Spinal cord (tissue), 10 donors: ENCODE measurements at places on chromosomes 5 and 9.
A peak's percentile ranks its signal among the peaks of the same experiment; 100 is the strongest.

DNA sequence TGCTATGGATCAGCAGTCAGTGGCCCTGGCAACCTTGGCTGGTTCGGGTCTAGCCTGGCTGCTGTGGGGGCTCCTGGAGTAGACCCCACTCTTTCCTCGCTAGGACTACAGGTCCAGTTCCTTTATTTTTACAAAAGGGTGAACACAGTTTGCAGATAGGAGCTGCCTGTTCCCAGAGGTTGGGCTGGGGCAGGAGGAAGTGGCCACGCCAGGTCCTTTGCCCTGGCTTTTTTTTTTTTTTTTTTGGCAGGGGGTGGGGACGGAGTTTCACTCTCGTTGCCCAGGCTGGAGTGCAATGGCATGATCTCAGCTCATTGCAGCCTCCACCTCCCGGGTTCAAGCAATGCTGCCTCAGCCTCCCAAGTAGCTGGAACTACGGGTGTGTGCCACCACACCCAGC lies 7.9 kb downstream of the SLC2A6 start:
- no peak for DNase-seq

DNA sequence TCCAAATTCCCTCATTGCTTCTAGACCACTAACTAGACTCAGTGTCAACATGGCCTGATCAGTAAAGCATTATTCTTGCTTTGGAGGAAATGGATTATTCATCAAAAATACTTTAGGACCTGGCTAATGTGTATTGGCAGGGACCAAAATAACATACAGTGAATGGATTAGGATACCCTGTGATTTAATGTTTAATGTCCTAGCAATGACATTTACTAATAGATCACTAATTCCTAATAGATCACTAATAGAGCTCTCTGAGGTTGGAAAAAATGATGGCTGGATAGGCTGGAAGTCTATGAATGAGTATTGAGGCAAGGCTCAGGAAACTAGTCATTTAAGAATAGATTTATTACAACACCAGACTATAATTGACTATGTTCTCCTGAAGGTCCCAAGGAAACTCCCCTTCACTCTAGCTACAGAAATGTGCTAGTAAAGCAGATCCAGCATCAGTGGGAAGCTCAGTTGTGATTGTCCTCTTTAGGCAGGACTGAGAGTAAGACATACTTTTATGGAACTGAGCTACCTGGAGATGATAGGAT lies 46.1 kb upstream of the CHSY3 start:
- DNase-seq, result no peak

DNA sequence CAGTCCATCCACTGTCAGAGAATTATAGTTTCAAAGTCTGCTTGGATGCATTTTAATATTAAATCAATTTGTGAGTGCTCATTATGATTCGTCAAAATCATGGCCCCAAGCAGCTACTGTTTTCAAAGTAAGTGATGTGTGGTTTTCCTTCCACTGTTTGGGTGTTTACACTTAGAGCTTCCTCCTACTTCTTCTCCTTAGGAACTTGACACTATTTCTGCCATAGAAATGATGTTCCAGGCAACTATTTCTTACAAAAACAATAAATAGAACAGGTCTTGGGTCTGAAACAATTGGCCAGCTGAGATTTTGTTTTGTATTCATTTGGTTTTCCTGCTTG lies 132.8 kb upstream of the RAI14 start:
- DNase-seq, result no peak

DNA sequence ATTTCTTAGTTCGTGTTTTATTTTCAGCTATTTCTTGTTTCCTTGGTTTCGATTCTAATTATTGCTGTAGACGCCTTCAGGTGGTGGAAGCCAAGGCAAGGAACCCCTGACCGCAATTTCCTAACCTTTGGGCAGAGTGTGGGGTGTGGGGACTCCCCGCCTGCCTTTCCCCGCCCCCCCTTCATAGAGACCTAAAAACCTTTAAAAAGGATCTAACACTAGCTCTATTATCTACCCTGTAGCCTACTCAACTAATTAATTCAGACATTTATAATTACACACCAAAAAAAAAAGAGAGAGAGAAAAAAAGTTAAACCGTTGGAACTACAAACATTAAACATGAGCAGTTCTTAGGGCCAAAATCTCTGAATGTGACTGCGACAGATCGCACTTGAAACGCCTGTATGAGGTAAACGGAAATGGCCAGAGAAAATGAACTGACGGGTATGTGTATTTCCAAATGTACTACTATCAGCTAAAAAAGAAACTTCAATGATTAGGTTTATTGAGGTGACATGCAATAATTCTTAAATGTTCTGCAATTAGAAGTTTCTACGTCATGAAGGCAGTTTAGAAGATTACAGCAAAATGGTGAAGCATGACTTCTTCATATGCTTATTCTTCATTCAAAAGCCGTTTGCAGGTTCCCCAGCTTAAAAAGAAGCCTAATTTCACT lies 19.0 kb upstream of the FER start:
- peak; percentile 30 for DNase-seq

DNA sequence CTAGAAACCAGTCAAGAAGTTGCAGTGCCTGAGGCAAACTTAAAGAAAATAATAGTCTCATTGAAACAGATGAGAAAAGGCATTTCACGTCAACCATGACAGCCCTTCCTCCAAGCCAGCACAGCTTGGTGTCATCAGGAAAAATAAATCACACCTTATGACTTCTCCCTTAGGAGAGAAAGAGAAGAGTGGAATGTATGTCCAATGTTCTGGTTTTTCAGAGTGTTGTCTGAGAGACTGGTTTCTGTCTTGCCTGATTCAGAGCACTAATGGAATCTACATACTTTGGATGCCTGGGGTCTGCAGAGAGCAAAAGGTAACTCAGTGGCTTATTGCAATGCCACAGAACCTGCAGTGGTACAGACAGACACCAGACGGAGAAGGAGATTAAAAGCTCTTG lies 105.5 kb upstream of the PDE4D start:
- DNase-seq, result no peak

DNA sequence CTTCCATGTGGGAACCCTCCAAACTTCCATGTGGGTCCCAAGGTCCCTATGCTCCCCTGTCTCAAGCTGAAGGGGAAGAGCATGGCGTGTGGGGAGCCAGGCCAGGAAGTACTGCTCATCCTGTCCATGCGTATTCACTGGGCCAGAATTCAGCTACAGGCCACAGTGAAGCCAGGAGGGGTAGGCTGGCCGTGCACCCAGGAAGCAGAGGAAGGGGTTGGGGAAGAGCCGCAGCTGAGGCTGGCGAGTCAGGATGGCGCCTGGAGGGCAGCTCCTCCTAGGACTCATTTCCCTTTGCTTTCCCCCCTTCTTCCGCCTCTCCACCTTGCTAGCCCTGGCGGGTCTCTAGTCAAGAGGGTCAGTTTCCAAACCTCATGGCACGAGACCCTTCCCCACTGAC lies 57.4 kb downstream of the ROPN1L start:
- no peak for DNase-seq

- no peak for DNase-seq
Observed at GRCh38 chr5:134242146-134242545, 16.3 kb upstream of the PPP2CA start.

- DNase-seq, result no peak
Observed at GRCh38 chr5:121945261-121945660, 16.5 kb upstream of the SRFBP1 start.

DNA sequence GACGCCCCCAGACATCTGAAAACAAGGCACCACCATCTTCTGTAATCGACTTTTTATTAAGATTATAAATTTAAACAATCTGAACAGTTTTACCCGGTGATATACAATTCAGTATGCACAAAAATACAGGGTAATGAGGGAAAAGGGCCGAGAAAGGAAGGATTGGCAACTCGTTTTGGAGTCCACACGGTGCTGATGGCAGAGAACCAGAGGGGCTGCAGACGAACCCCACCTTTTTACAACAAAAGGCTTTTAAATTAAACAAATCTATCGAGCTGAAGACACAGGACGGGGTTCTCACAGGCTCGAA lies 2.6 kb downstream of the IER5L start:
- DNase-seq, result no peak

DNA sequence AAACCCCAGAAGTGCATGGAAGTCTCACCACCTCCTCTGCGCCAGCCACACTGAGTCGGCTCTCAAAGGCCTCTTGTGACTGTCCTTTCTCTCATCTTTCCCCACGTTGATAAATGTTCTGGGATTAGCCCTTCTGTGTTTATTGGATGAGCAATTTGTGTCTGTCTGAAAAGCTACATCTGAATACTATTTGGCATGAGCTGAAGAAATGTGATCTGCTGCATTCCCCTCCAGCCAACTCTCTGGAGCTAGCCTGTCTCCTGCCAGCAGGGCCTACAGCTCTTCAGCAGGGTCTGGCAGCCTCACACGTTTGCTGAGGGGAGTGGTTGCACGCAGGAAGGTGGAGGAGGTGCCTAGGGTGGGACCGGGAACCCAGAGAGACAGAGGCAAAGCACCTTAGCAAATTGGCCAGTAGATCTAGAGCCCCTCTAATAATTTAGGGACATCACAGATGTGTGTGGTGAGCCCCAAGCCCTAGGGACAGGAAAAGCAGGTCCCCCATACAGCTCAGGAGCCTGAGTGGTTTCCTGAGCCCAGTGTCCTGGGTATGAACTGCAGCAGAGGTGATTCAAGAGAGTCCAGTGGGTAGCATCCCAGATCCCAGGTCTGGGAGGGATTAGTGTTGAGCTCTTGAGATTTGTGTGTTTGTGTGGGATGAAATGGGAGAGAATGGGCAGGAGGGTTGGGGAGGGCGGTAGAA lies 20.5 kb upstream of the B4GALT1 start:
- peak; percentile 79 for DNase-seq

DNA sequence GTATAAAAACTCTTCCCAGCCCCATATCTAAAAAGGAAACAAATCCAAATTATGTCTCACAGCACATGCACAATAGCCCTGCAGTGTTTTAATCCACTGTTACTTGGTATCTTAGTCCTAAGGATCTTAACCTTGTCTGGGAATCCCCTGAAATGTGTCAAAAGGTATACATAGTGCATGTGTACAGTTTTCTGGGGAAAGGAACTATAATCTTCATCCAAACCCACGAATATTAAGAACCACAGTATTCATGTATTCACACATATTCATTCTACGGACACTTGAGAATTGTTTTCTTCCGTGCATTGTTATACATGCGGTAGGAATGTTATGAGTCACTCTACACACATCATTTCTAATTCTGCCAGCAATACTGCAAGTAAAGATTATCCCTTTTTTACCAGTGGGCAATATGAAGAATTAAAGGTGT lies 47.8 kb upstream of the SNX2 start:
- no peak for DNase-seq

- no peak for DNase-seq
Observed at GRCh38 chr9:127154003-127154389, 31.6 kb upstream of the ANGPTL2 start.

GRCh38 chr5:136089791-136090190 lies 42.9 kb upstream of the SMAD5 start:
- DNase-seq, result peak; percentile 66

- no peak for DNase-seq
Observed at GRCh38 chr9:136747161-136748060, 914 bp downstream of the LCN6 start.

DNA sequence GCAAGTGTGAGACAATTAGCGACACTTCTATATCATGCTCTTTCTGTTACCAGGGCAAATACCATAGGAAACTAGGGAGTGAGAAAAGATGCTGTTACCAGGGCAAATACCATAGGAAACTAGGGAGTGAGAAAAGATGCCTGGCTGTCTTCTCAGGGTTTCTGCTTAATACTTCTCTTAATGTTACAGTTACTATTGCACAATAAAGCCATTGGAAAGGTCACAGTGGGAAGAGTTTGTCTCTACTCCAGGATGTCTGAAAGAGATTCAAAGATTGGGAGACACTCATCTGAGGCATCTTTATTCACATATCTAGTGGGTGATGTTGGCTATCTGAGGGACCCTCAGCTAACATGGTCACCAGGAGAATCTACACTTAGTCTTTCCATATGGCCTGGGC lies 431.7 kb upstream of the POU5F2 start:
- DNase-seq, result no peak

DNA sequence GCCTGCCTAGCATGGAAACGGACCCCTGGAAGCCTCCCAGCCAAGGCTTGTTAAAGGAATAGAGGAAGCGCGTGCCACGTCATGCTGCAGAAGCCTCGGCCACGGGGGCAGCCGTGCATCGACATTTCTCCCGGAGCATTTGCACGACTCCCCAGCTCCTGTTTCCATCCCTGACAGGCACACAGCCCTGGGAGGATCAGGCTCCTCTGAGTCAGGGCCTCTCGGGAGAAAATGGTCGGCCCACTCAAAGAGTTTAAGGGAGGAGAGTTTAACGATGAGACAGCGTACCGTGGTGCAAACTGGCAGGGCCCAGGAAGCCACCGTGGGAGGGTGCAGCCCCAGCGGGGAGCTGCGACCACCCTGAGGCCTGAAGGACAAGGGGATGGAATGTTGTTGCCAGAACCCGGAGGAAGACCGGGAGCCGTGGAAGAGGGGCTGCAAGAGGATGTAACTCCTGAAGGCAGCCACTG lies 213.6 kb downstream of the PAX5 start:
- no peak for DNase-seq

DNA sequence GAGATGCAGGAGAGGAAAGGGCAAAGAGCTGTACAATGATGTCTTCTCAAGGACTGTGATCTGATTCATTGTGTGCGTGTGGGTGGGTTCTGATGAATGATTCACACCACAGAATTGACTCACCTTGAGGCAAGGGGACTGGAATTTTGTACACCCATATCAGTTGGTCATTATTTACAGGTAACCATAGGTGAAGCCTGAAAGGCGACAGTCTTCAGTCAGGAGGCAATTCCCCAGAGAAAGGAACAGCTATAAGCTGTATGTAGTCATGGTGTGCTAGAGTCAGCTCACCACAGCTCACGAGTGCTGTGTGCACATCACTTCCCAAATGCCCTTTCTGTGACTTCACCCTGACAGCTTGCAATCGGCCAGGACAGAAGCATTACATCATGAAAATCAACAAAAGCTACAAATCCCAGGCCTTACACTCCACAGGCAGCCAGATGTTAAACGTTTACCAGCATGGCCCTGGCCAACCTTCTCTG lies 87.6 kb upstream of the RPS23 start:
- no peak for DNase-seq

DNA sequence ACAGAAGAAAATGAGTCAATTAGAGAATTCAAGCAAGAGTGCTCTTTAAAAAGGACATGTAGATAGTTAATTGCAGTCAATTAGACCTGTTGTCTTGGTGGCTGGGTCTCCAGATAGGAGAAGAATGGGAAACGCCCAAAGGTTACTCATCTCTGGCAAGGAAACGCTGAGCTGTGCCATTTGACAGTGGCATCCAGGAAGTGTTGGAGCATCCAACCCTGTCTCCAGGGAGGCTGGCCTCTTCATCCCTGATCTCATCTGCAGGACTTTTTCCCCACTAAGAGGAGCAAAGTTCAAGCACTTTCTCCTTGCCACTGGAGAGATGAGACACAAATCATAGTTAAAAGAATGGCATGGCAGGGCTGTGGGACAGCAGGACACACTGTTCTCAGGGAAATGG lies 111.7 kb upstream of the MSX2 start:
- no peak for DNase-seq

DNA sequence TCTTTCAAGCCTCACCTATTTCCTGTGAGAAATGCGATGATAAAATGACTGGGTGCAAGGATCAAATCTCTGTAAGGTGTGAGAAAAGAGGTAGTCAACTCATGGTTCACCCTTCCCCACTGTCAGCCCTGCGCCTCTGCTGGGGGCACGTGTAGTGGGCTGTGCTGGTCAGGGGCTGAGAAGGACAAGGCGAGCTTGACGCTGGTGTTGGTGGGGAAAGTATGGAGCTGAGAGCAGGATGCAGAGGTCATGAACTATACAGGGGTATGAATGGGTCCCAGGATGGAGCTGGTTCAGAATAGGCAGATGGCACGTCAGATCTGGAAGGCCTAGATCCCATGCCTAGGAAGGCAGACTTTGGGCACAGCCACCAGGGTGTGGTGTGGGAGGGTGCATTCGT lies 20.6 kb downstream of the PITX1 start:
- no peak for DNase-seq

GRCh38 chr9:117555964-117556629 lies 141.2 kb upstream of the ASTN2 start:
- no peak for DNase-seq
